ENCODE measurements at places on chromosomes 1 and 21.
A peak's percentile ranks its signal among the peaks of the same experiment; 100 is the strongest.

DNA sequence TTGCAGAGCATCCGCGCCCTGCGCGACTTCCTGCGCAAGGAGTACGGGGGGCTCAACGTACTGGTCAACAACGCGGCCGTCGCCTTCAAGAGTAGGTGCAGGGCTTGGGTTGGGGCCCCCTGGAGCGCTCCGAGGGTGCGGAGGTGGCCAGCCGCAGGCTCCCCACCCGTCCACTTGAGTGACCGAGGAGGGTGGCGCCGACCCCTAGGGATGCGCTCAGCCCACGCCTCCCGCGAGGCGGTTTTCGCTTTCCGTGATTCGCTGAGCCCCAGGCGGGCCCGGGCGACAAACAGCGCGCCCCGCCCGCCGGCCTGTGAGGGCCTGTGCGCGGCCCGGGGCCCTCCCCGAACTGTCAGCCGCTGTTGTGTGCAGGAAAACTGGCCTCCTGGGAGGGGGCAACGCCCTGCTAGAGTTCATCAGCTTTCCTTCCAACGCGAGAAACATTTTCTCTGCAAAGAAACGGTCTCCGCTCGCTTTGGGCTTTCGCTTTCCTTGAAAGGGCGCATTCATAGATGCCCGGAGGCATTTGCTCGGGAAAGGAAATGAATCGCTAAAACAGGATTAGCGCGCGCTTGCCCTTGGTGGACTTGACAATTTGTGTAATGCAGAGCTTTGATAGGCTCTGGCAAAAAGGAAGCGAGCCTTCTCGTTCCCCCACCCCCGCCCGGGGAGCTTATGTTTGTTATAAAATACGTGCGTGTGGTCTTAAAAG lies 668 bp downstream of the CBR3 start:
- DNase-seq = peak; percentile 63

DNA sequence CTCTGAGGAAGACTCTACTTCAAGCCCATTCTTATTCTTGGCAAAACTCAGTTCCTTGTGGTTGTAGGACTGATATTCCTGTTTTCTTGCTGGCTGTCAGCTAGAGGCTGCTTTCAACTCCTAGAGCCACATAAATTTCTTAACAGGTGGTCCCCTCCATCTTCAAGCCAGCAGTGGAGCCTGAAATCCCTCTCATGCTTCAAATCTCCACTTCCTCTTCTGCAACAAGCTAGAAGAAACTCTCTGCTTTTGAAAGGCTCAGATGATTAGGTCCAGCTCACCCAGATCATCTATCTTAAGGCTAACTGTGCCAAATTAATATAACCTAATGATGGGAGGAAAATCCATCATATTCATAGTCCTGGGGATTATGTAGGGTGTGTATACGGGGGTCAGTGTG lies 43.2 kb upstream of the CD34 start:
- no peak for DNase-seq

- DNase-seq = no peak
Measured at GRCh38 chr1:59703226-59703917, 111.4 kb upstream of the HOOK1 start.

DNA sequence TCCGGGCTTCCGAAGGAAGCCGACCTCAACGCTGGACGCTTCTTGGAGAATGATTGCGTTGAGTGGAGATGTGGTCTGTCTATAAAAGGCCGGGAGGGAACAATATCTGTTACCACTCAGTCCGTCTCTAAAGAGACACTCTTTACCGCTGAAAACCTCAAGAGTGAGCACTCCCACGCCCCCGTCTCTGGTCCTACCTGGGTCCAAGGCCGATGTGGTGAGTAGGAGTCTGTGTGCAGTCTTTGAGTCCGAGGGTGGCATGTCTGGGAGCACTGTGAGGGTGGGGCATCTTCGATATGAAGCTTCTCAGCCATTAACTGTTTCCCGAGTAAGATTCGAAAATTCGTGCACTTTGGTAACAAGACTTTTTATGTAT lies 576 bp downstream of the ZFP69 start:
- DNase-seq = peak; percentile 17

- DNase-seq = no peak
Measured at GRCh38 chr1:156540955-156541354, 31.4 kb downstream of the IQGAP3 start.
